ENCODE measurements at places on chromosomes 5 and 9. TPM values are rescaled to one million over a fixed set of nuclear protein-coding genes. Genes with fewer than 3 reads are reported as not detected.

The GAS1 gene
- total RNA-seq: 0.10 TPM

The RAB3C gene
- total RNA-seq: not detected

The MARCHF3 gene
- 1.2 TPM for total RNA-seq

The LAMC3 gene
- total RNA-seq: 2.0 TPM

The NSA2 gene
- total RNA-seq: 145 TPM

The GPX3 gene
- total RNA-seq: 19.0 TPM

The WNT8A gene
- not detected for total RNA-seq

The FOXD4 gene
- 0.23 TPM for total RNA-seq

The PLPP7 gene
- not detected for total RNA-seq

The RBM27 gene
- 12.3 TPM for total RNA-seq

The ZNF300 gene
- total RNA-seq: 2.2 TPM

The PCDHA1 gene
- 0.29 TPM for total RNA-seq

The FRMPD1 gene
- 0.05 TPM for total RNA-seq

The OR1K1 gene
- total RNA-seq: not detected

The FBP2 gene
- total RNA-seq: 0.06 TPM

All from A549 treated with Hydrocortisone at 1 μM for 4 hours (cell line).